ENCODE measurements at places on chromosomes 5 and 9. TPM values are rescaled to one million over a fixed set of nuclear protein-coding genes. Genes with fewer than 3 reads are reported as not detected.

GRCh38 chr9:89277454-89277853 is 33.5 kb upstream of the CKS2 start:
- H3K27ac ChIP-seq: no peak overlapping the region
- H3K36me3 ChIP-seq: no peaks in the 10 kb centered on the region
- no peak overlapping the region for H3K4me3 ChIP-seq
- no peaks in the 10 kb centered on the region for H3K27me3 ChIP-seq

- H3K27me3 ChIP-seq: no peaks in the 10 kb centered on the region
- no peaks in the 10 kb centered on the region for H3K36me3 ChIP-seq
- peaks cover 23% of the 10 kb centered on the region for H3K4me1 ChIP-seq
- H3K27ac ChIP-seq: no peak overlapping the region
- no peak overlapping the region for H3K4me3 ChIP-seq
- DNase-seq: no peak
Measured at GRCh38 chr9:137379761-137380161, 43.2 kb downstream of the EXD3 start.

GRCh38 chr9:18129809-18130334 is 344.1 kb upstream of the ADAMTSL1 start:
- DNase-seq: no peak
- no peak overlapping the region for H3K27ac ChIP-seq
- no peak overlapping the region for H3K4me3 ChIP-seq
- H3K4me1 ChIP-seq: no peaks in the 10 kb centered on the region

GRCh38 chr5:150557509-150557872 is 49.6 kb downstream of the NDST1 start:
- no peak for DNase-seq
- H3K36me3 ChIP-seq: peaks cover 21% of the 10 kb centered on the region
- peaks cover 4% of the 10 kb centered on the region for H3K4me1 ChIP-seq
- no peak overlapping the region for H3K4me3 ChIP-seq

GRCh38 chr5:179263391-179264052 is 81.7 kb downstream of the ADAMTS2 start:
- peaks cover 5% of the 10 kb centered on the region for H3K4me1 ChIP-seq
- H3K27ac ChIP-seq: no peak overlapping the region
- H3K36me3 ChIP-seq: no peaks in the 10 kb centered on the region
- H3K4me3 ChIP-seq: no peak overlapping the region
- H3K27me3 ChIP-seq: peaks cover 70% of the 10 kb centered on the region
- DNase-seq: no peak

DNA sequence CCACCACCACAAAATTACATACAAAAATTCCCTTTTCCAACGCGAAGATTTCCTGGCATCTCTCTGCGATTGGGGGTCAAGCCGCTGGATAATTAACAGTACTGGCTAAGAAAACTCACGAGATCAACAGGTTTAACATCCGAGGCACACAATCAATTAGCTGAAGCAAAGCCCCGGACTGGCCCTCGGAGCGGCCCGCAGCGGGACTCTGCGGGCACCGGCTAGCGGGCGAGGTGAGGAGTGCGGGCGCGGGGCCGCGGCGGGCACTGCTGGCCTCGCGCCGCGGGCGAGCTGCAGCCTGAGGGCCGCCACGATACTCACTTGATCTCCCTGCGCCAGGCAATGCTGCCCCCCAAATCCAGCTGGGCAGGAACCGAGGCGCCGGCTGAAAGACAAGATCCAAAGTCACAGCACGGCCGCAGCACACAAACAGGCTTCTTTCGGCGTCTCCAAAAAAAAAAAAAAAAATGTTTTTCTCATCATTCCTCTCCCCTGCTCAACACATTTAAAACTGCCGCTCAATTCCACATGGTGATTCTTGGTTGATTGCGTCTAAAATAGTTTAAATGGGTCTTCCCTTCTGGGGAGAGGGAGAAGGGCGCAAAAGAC is 210.2 kb downstream of the MEF2C start:
- no peak for DNase-seq
- no peaks in the 10 kb centered on the region for H3K4me1 ChIP-seq
- H3K27ac ChIP-seq: no peak overlapping the region
- no peaks in the 10 kb centered on the region for H3K36me3 ChIP-seq

- no peaks in the 10 kb centered on the region for H3K27me3 ChIP-seq
- no peaks in the 10 kb centered on the region for H3K36me3 ChIP-seq
- H3K27ac ChIP-seq: no peak overlapping the region
- no peaks in the 10 kb centered on the region for H3K4me1 ChIP-seq
- DNase-seq: no peak
Measured at GRCh38 chr5:127785098-127785927, 82.1 kb downstream of the CCDC192 start.

DNA sequence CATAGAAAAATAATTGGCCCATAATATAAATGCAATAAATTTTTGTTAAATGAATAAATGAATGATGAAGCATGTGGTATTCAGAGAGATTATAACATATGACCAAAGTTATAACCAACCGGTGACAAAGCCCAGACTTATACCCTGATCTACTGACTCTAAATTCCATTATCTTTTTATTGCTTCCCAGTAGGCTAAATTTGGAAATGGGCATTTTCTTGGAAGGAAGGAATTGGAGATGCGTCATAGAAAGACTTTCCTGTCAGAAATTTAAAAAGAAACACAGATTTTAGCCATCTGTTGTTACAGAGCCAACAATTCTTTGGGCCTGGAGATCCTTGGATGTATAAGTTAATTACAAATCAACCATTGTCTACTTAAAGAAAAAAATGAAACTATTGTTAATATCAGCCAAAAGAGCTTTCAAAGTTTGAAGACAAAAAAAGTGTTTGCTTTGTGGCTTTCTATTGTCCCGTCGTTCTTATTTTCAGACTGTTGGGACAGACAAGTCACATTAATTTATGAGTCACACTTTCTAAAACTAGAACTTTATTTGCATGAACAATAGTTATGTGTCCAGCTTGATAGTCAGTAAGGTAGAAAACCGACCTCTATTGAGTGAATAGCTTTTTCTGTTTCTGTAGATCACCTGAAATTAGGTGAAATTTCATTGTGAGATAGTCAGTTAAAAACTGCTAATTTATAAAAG is 428.7 kb downstream of the GABRG2 start:
- H3K27ac ChIP-seq: no peak overlapping the region
- H3K36me3 ChIP-seq: no peaks in the 10 kb centered on the region
- H3K4me3 ChIP-seq: no peak overlapping the region
- no peaks in the 10 kb centered on the region for H3K27me3 ChIP-seq

DNA sequence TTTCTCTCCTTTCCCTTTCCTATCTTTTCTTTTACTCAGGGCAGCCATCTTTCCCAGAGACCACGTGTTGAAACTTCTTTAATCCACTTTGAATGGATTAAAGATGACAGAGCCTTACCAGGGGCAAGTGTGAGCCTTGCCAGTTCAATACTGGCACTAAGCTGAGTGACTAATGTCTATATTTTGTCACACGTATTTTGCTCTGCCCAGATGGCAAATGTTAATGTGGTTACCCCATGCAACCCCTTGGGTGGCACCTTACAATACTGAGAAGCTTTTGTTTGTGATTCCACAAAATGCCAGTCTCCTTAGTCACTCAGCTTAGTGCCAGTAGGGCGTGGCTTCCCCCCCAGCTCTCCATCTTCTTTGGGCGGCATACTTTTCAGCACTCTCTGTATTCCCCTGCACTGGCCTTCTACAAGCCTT is 24.8 kb downstream of the ANXA1 start:
- H3K4me3 ChIP-seq: no peak overlapping the region
- H3K27me3 ChIP-seq: no peaks in the 10 kb centered on the region
- no peaks in the 10 kb centered on the region for H3K36me3 ChIP-seq
- no peaks in the 10 kb centered on the region for H3K4me1 ChIP-seq
- H3K27ac ChIP-seq: no peak overlapping the region
- no peak for DNase-seq

DNA sequence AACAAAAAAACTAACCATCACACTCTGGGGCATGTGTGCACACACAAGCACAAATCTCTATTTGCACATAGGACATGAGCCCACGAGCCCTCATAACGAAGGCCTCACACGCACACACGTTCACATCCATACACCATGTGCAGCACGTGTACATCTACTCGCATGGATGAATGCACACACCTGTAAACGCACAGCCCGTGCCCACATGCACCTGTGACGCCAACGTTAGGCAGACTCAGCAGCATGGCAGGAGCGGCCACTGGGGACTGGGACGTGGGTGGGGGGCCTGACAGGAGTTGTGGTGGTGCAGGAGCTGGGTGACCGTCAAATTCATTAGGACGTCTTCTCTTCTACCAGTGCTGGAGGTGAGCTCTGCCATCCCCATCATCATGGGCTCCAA is 3.2 kb downstream of the SLC34A1 start:
- H3K36me3 ChIP-seq: no peaks in the 10 kb centered on the region
- H3K27ac ChIP-seq: no peak overlapping the region
- DNase-seq: no peak

- H3K36me3 ChIP-seq: no peaks in the 10 kb centered on the region
- H3K4me3 ChIP-seq: no peak overlapping the region
- peaks cover 5% of the 10 kb centered on the region for H3K4me1 ChIP-seq
- DNase-seq: no peak
- no peak overlapping the region for H3K27ac ChIP-seq
Measured at GRCh38 chr5:173715607-173716006, 99.2 kb upstream of the BOD1 start.

DNA sequence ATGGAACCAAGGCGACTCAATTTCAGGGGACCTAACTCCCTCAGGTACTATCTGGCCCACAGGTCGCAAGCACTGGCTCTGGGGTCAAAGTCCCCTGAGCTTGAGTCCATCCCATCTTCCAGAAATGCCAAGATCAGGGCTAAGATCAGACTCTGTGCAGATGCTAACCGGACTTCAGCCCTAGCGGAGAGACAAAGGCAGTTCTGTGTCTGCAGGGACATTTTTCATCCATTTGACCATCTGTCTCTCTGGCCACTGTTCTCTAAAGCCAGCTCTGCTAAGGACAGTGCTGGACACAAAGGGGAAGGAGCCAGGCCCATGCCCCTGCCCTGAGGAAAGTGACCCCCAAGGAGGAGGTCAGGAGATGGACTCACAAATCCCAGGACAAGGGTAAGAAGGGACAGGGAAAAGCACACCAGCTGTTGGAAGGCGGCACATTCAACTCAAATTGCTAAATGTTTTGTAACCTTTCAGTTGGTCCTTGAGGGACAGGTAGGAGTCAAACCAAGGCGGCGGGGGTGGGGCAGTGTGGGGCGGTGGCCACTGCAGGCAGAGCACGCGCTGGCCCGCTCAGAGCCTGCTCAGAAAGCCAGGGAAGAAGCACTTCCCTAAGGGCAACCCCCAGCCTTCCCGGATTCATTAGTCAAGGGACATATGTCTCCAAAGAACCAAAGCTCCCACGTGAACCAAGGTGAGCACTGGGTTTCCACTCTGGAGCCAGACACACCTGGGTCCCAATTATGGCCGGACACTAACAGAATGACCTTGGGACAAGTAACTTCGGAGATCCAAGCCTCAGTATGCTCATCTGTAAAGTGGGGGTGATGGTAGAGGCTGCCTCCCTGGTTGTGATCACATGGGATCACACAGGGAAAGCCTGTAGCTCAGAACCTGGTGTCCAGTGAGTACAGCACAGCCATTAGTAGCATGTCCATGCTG is 42.8 kb downstream of the STK10 start:
- no peak overlapping the region for H3K4me3 ChIP-seq
- no peaks in the 10 kb centered on the region for H3K27me3 ChIP-seq
- no peaks in the 10 kb centered on the region for H3K36me3 ChIP-seq

- no peaks in the 10 kb centered on the region for H3K36me3 ChIP-seq
- H3K4me3 ChIP-seq: no peak overlapping the region
- no peaks in the 10 kb centered on the region for H3K27me3 ChIP-seq
- no peaks in the 10 kb centered on the region for H3K4me1 ChIP-seq
- no peak for DNase-seq
Measured at GRCh38 chr5:88845081-88845697, 37.8 kb downstream of the MEF2C start.

DNA sequence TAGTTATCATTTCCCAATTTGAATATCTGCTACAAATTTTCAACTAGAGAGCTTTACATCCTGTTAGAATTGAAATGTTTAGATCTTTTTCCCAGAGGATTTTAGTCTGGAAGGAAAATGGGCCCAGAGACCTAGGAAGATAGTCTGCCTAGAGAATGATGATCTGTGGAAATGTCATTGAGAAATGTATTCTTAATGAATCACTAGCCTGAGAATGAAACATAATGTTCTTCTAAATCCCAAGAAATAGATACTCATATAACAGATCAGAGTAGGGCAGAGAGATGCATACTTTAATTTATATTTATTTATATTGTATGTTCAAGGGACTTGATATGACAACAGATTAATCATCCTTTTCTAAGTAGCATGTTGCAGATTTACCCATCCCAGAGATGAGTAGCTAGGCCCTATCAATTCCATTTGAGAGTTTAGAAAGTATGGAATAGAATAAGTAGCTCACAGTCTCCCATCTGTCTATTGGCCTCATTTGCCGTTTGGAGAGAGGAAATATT is 25.1 kb upstream of the SLC44A1 start:
- no peak overlapping the region for H3K27ac ChIP-seq
- no peaks in the 10 kb centered on the region for H3K36me3 ChIP-seq
- no peaks in the 10 kb centered on the region for H3K4me1 ChIP-seq
- peaks cover 6% of the 10 kb centered on the region for H3K27me3 ChIP-seq

DNA sequence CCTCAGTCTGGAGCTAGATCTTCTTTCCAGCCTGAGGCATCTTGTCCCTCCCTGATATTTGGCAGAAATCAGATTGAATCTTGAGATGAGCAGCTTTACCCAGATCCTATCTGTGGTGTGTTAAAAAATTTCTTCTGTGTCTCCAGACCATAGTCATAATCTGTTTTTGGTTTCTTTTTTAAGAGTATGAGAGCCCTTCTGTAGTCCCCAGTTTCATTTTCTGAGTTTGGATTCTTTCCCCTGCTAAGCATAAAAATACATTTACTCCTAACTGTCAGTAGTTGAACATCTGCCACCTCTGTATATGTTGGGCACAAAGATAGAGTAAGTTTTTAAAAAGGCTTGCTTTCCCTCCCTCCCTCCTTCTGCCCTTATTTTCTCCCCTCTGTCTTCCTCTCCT is 137.7 kb downstream of the CNTLN start:
- H3K4me3 ChIP-seq: no peak overlapping the region
- H3K27ac ChIP-seq: no peak overlapping the region
- no peaks in the 10 kb centered on the region for H3K27me3 ChIP-seq
- DNase-seq: no peak

GRCh38 chr9:86822006-86822801 is 125.1 kb downstream of the GAS1 start:
- no peaks in the 10 kb centered on the region for H3K36me3 ChIP-seq
- H3K4me3 ChIP-seq: no peak overlapping the region
- no peaks in the 10 kb centered on the region for H3K4me1 ChIP-seq
- no peaks in the 10 kb centered on the region for H3K27me3 ChIP-seq

DNA sequence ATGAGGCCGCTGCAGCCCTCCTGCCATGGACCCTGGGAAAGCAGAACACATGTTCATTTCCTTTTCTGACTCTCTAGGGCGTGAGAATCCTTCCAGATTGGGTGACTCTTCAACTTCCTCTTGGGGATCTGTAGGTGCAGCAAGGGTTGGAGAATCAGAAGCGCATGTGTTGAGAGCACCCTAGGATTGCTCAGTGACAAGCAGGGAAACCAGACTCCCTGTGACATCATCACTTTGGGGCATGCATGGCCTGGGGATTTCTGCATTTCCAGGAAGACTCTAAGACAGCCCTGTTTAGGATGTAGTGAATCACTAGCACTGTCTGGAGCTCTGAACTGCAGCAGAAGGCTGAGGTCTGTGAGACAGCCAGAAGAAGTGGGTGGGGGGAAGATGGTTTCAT is 15.1 kb upstream of the LCP2 start:
- no peaks in the 10 kb centered on the region for H3K4me1 ChIP-seq
- no peak overlapping the region for H3K27ac ChIP-seq
- H3K27me3 ChIP-seq: no peaks in the 10 kb centered on the region

Gene STXBP1
- 32.5 TPM for total RNA-seq

Gene FIBCD1
- total RNA-seq: 0.71 TPM

Gene PCDHGB5
- total RNA-seq: 0.29 TPM

Gene WNT8A
- total RNA-seq: not detected

Gene ANKRD33B
- 1.7 TPM for total RNA-seq
